ENCODE measurements at places on chromosomes 5 and 9.
A peak's percentile ranks its signal among the peaks of the same experiment; 100 is the strongest.

- DNase-seq: no peak
These were observed 106.5 kb downstream of the FANCC start for GRCh38 chr9:95211028-95211427.

DNA sequence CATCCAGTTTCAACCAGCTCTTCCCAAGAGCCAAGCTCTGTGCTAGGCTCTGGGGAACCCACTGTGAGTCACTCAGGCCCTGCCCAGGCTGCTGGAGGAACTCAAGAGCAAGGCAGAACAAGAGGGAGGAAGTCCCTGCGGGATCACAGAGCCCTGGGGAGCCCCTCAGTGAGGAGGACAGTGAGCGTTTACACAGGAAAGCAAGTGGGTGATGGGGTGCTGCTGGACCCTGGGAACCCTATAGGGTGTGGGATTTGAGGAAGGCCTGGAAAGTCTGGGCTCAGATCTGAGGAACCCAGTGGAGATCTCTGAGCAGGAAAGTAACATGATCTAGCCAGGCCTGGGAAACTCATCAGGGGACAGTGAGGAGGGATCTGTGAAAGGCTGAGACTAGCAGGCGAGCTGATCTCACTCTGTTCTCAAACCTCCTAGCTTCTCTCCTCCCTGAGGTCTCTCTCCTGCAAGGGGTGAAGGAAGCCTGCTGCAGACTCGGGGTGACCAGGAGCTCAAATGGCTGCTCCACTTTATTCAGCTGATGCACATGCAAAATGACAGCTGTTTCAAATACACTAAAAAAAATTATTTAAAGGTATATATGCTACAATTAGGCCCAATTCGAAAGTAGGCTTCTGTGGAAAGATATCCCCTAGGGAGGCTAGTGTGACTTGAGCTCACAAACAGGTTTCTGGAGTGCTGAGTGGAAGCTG, 70.0 kb downstream of the SHB start:
- no peak for DNase-seq

- DNase-seq: no peak
These were observed 145.6 kb downstream of the CNTLN start for GRCh38 chr9:17280350-17281012.

GRCh38 chr5:68290847-68291246, 75.3 kb downstream of the PIK3R1 start:
- no peak for DNase-seq

- no peak for DNase-seq
These were observed 17.5 kb upstream of the PPARGC1B start for GRCh38 chr5:149712439-149713147.

DNA sequence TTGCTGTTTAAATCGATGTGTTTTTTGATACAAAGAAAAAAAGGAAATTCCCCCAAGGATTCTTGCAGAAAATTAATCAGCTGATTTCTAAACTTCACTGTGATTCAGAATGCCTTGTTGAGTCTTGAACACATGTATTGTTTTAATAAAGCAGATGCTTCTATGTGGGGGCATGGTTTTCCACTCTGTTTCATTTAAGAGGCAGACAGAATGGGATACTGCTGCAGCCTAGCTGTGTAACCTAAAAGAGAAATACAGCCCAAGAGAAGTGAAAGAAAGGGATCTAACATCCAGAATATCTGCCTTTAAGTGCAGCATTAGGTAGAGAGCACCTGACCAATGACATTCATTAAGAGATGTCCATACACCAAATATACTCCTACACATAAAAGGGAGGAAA, 365.1 kb upstream of the CCNH start:
- no peak for DNase-seq

GRCh38 chr9:88478246-88478645, 56.7 kb upstream of the NXNL2 start:
- DNase-seq: no peak

DNA sequence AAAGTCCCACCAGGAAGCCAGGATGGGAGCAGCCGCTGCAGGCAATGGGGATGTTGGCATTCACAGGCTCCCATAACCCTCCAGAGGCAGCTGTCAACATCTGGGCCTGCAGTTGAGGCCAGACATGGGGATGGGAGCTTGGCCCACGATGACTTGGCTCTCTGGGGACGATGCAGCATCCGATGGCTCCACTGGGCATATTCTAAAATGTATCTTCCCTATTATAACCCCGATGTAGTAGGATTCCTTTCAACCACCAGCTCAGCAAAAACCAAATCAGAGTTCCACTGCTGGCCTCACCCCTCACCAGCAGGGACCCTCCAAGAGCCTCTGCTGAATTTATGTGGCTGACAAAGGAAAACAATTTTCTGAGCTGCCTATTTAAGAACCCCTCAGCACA, 7.1 kb downstream of the SPRY4 start:
- DNase-seq: no peak

- DNase-seq: no peak
These were observed 885 bp upstream of the TMEM252 start for GRCh38 chr9:68541568-68541967.

GRCh38 chr5:133205649-133206048, 153.8 kb downstream of the HSPA4 start:
- DNase-seq: no peak

DNA sequence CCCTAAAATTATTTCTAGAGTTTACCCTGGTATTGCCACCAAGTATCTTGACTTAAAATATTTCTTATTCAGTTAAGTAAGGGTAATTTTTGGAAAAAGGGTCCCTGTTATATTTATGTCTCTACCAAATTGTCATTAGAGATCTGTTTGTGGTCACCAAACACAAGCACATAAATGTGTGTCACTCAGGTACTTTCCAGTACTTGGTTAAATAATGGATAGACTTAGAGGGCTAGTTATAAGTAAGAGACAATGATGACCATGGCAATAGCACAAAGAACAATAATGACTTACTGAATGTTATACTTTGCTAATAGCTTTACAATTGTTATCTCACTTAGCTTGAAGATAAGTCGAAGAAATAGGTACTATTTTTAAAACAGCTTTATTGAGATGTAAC, 9.0 kb downstream of the ADAMTS16 start:
- no peak for DNase-seq

GRCh38 chr5:75756981-75757380, 39.7 kb upstream of the POC5 start:
- DNase-seq: no peak

- DNase-seq: no peak
These were observed 412.1 kb upstream of the ADAMTSL1 start for GRCh38 chr9:18061856-18062255.

GRCh38 chr9:96249746-96250145, 52.2 kb downstream of the HSD17B3 start:
- DNase-seq: no peak

DNA sequence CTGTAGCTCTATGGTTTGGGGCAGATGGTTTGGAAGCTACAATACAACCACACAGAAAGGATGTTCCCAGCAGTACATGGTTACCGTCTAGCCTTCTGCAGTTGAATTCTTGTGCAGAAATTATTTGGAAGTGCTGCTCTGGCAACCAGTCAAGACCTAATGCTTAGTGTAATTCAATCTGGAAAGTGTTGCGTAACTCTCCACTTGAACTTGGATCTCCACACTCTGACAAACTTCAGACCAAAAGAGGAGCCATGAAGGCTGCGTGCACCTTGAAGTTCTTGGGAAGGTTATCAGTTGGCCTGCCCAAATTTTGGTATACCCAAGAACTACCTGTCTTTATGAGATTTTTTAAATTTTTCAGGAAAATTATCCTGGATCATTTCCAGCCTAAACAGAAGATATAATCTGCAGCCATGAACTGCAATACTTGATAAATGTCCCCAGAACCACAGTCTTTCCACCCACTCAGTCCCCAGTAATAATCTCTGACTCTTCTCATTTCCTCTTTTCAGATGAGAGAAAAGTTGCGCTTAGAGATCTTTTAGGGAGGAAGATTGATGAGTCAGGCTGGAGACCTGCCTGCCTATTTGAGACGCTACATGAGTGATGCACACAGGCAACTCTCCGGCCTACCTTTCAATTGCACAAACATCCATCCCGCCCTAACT, 159.9 kb downstream of the FANCC start:
- no peak for DNase-seq

- DNase-seq: peak; percentile 60
These were observed 16.7 kb downstream of the PCDH12 start for GRCh38 chr5:141941307-141941706.

- DNase-seq: peak; percentile 70
These were observed 135.6 kb downstream of the LIFR start for GRCh38 chr5:38420691-38421390.

GRCh38 chr5:15966651-15967050, 212.9 kb downstream of the MARCHF11 start:
- no peak for DNase-seq

GRCh38 chr5:68161156-68161555, 54.4 kb upstream of the PIK3R1 start:
- DNase-seq: no peak

- peak; percentile 84 for DNase-seq
These were observed 84.2 kb downstream of the ZNF608 start for GRCh38 chr5:124662181-124662781.

DNA sequence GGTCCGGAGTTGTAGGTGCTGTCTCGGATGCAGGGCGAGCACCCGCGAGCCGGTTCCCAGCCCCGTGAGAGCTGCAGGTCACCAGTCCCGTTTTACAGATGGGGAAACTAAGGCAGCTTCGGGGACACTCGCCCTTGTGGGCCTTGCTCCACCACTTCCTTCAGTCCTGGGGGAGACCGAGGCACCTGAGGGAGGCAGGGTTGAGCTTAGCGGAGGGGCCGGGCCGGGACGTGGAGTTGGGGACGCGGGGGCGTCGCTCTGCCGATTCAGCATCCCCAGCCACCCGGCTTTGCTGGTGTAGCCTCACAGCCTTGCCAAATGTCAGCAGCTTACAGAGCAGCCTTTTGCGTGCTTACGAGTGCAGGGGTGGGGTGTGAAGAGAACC, 530 bp downstream of the BBLN start:
- DNase-seq: no peak

DNA sequence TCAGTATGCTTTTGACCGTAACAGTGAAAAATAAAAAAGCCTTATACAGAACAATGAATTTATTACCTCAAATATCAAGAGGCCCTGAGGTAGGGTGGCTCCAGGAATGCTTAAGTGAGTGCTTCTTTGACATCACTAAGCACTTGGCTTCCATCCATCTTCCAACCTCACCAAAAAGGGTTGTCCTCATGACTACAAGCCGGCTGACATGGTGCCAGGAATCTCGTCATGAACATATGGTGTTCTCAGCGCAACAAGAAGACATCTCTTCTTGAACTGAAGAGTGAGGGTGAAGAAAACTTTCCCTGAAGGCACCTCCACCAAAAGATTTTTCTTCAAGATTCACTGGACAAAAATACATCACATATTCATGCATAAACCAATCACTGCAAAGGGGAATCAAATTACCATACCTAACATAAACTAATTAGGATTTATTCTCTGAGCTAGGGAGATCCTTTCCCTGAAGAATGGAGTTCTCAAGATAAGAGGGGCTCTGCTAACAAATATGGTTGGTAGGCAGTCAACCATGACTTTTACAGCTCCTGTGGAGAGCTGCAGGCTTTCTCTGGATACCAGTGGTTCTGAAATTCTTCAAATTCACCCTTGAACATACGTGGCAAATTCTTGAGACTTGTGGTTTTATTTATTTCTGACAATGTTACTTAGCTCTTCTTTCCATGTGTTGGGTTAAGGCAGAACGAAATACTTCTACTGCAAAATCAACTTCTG, 49.5 kb downstream of the AGXT2 start:
- no peak for DNase-seq

DNA sequence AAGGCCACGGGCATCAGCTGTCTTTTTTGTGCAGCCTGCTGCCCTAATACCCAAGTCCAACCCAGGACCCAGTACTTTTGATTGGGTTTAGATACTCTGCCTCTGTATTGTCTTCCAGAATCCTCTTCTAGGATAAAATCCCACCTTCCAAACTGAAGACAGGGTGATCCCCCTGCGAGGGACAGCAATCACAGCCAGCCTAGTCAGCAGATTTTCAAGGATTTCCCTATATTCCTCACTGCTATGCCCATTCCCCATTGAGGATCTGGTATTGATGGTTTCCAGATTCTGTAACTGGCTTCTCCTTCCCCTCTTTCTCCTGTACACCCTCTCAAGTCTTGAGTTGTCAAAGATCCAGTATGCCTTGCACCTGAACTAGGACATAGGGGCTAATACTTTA, 389.4 kb downstream of the TRIM36 start:
- DNase-seq: no peak

DNA sequence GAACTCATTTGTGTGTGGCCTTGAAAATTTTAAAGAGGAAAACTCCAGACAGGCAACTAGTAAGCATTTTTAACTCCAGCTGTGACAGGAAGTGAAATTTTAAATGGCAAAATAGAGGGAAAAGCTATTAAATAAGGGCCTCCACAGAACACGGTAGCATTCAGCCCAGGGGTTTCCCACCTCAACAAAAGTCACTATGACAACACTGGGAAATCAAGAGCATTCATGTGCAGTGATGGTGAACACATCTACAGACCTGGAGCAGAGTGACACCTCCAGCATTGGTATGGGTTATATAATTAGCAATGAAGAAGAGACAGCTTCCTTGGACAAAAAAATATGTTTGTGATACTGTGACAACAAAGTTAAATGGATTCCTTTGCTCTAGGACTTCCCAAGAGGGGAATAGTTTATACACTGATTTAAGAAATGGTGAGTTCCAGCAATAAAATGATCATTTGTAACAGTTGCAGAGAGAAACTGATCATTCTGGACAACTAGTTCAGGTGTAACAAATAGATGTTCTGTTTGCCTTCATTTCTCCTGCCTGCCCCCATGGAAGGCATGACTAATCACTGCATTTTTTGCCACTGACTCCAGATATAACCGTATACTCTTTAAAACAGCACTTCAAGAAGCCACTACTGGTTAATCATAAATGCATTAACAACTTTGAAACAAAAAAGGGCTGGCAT, 93.3 kb upstream of the SLC44A1 start:
- no peak for DNase-seq

DNA sequence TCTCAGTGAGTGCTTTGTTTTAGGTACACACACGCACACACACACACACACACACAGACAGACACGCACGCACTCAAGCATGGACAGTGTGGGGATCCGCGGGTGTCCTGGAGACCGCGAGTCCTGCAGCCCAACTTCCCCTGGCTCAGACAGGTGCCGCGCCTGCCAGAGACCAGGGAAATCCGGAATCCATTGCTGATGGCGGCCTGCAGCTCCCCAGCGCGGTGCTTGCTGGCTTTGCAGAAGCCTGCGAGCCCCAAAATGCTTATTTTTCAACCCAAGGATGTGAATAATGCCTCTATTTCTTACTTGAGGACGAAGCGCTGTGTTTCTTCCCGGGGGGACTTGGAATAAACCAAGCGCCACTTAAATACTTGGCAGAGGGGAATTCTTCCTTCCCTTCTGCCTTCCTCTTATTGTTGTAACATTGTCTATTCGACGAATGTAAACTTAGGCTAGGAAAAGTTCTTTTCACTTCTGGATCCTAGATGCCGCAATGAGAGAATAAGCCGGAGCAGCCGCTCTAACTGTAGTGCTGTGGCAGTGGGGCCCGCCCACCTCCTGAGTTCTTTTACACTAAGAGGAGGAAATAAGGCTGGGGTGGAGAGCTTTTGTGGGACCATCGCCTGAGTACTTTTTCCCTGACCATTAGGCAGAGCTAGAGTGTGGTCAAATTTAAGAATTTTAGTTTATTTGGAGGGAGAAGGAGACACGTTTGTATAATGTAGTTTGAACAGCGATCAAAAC, 802 bp downstream of the ITGA2 start:
- peak; percentile 52 for DNase-seq
